ENCODE measurements at places on chromosomes 1 and 21.

- no peak for DNase-seq
Observed at GRCh38 chr1:44934791-44935190, 51.6 kb downstream of the EIF2B3 start.

DNA sequence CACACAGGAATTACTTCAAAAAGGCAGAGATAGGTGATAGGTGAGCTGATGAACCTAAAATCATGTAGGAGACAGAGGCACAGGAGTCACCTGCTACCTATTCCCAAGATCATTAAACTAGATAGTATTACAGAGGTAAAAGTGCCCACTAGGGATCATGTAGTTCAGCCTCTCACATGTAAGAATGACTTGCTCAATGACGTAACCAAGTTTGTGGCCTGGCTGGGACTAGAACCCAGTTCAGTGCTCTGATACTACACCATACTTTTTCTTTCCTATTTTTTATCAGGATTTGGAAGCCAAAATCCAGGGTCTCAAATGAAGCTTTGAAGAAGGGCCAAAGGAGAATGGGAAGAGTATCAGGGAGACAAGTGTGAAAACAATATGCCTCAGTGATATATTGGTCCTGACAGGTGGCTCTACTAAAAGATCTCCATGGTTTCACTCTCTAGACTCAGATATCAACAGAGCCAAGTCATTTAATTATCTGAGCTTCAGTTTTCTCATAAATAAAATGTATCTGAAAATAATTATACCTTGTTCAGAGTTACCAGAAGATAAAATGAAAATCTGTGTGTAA, 87.3 kb upstream of the SLFNL1 start:
- no peak for DNase-seq

GRCh38 chr1:206723805-206724472, 39.2 kb downstream of the MAPKAPK2 start:
- DNase-seq = no peak

DNA sequence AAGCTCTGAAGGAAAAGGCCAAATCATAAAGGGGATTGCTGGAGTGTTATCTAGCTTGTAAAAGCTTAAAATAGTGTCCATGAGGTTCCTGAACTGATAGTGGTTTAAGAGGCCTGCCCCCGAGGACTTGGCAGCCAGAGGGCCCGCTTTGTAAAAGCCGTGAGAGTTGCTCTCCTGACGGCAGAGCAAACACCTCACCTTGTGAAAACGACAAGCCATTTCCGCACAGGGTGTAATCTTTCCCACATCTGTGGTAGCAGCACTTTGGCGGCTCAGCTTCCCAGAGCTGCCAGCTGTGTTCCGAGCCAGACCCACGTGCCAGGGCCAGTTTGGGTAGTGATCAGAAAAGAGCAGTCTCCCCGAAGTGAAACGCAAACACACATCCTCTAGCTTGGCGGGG, 37.0 kb downstream of the SERBP1 start:
- no peak for DNase-seq

- DNase-seq = no peak
Observed at GRCh38 chr1:36175137-36176095, 19.5 kb downstream of the MAP7D1 start.

- DNase-seq = peak; percentile 3
Observed at GRCh38 chr1:157496121-157496526, 56.2 kb downstream of the FCRL5 start.

- no peak for DNase-seq
Observed at GRCh38 chr1:206421616-206422340, 48.5 kb upstream of the IKBKE start.

DNA sequence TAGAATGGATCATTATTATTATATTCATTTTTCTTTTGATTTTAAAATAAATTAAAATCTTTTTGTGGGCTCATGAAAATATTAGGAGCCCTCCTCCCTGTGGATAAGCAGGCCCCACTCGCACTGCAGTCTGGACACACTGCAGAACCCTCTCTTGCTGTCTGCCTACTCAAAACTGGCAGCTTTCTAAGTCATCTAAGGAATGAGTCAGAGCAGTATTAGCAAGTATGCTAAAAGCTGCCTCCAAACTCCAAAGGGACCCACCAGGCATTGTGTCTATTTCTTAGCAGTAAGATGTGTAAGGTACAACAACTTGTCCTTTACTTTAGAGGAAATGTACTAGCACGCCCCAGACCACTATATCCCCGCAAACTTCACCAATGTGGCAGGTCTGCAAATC, 108.8 kb downstream of the SYF2 start:
- DNase-seq = no peak

DNA sequence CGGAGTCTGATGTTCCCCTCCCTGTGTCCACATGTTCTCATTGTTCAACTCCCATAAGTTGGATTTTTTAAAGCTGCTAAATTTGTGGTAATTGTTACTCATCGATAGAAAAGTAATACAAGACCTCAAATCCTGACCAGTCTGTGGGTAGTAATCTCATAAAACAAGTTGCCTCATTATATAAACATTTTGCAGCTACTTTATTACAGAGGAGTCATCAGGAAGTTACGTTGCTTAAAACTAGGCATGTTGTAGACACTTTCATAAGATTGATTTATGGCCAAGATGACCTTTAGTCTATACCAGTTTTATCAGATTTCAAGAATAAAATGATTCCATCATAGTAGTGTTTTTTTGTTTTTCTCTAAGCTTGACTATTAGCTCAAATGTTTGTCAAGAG, 208.8 kb downstream of the GIPC2 start:
- DNase-seq = no peak

- DNase-seq = no peak
Observed at GRCh38 chr1:212433577-212434462, 1.1 kb downstream of the NENF start.

- no peak for DNase-seq
Observed at GRCh38 chr21:41367945-41368734, 6.3 kb downstream of the MX2 start.

DNA sequence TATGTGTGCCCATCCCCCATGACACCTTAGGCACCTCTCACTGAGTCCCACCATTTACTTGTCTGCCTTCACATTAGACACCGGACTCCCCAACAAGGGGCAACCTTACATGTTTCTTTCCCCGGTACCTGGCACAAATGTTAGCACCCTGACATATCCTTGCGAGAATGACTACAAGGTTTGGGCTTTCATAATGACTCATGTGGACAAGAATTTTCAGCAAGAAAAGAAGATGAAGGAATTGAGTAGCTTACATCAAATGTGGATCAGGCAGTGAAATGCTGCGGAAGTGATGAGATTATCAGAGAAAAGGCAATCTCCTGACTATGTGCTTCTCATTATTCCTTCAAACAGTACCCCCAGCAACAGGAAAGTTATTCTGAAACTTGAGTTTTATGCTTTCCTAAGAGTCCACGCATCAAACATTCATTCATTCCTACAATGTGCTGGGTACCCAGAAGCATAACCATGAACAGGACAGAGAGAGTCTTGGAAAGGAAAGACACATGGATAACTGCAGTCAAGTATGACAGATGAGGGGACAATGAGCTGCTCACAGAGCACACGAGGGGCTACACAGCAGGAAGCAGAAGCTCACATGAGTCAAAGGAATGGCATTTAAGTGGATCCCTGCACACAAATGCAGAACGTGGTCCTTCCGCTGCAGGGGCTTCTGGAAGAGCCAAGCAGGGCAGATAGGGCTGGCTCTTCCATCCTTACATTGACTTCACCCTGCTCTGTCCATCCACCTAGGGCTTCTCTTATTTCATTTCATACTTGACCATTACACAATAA, 112.1 kb downstream of the PCNX2 start:
- DNase-seq = no peak

- no peak for DNase-seq
Observed at GRCh38 chr1:14253676-14254075, 344.8 kb upstream of the KAZN start.

DNA sequence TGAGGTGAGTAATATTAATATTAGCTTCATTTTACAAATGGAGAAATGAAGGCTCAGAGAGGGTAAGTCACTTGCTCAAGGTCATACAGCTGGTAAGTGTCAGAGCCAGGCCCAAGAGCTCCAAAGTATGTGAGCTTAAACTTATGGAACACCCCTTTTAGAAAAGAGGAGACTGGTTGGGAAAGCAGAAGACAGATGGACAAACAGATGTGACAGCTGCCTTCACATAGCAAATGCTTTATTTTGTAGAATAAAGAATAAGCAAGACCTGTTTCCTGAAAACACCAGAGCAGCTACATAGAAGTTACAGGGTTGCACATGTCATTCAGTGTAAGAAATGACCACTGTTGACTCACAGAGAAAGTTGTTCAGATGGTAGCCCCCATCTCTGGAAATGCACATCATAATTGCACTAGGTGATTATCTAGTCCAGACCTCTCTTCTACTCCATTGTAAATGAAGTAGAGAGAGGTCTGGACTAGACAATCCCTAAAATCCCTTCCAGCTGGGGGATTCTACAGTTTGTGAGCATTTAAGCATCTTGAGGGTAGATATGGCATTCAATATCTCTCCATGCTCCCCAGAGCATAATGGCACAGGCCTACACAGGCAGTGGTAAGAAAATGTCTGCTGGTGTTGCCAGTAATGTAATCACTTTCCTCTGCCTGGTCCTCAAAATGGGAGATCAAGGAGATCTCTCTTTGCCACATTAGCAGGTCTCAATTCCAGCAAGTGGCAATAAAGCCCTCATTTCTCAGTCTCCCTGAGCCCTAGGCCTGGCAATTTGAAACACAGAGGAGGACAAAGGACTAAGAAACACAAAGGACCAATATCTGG, 188.2 kb upstream of the FGGY start:
- no peak for DNase-seq

DNA sequence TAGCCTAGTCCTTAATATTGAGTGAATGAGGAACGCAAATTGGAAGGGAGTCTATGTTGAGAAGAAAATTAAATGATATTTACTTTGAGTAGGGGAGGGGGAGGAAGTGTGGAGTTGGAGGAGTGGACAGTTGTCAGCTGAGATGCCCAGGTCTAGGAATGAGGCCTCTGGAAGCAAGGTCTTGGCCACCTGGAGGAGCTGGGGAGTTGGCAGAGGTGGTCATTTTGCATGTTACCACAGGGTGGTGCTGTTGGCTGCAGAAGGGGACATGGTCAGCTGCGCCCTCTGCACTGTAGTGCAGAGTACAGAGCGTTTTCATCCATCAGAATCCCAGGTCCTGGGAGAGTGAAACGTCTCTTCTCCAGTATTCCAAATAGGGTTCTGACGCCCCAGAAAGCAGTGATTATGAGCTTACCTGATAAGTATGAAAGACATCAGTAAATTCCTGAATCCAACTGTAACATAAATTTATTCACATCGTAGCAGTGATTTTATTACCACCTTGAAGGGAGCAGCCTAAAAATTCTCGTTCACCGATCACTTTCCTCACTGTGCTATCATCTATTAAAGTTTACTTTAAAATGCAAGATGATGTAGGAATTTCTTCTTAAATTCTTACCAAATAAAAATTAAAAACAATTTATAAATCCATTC, 13.8 kb downstream of the PARK7 start:
- no peak for DNase-seq

- DNase-seq = peak; percentile 56
Observed at GRCh38 chr1:42682739-42683531, 717 bp downstream of the YBX1 start.

DNA sequence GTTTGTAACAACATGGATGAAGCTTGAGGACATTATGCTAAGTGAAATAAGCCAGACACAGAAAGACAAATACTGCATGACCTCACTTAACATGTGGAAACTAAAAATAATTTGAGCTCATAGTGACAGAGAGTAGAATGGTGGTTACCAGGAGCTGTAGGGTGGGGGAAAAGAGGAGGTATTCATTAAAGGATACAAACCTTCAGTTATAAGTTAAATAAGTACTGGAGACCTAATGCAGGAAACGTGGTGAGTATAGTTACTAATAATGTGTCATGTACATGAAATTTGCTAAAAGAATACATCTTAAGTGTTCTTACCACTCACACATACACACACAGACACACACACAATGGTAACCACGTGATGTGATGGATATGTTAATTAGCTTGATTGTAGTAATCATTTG, 86.7 kb downstream of the NGF start:
- no peak for DNase-seq

- DNase-seq = no peak
Observed at GRCh38 chr1:59027177-59027576, 243.3 kb upstream of the JUN start.

DNA sequence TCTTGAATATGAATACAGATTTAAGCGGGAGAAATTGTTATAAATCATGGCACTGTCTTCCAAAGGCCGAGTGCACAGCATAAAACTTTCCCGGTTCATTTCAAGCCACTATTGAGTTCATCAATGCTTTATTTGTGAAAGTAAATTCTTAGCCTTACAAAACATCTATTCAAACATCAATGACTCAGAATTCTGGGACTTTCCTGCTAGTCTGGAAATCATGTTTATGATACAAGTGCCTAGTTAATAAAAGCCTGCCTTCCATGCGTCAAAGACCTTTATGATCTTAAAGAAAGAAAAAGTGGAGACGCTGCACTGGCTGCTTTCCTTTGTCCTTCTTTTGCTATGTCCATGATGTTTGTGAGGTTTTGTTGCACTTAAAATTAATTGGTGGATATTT, 137.7 kb downstream of the SETD4 start:
- DNase-seq = no peak

DNA sequence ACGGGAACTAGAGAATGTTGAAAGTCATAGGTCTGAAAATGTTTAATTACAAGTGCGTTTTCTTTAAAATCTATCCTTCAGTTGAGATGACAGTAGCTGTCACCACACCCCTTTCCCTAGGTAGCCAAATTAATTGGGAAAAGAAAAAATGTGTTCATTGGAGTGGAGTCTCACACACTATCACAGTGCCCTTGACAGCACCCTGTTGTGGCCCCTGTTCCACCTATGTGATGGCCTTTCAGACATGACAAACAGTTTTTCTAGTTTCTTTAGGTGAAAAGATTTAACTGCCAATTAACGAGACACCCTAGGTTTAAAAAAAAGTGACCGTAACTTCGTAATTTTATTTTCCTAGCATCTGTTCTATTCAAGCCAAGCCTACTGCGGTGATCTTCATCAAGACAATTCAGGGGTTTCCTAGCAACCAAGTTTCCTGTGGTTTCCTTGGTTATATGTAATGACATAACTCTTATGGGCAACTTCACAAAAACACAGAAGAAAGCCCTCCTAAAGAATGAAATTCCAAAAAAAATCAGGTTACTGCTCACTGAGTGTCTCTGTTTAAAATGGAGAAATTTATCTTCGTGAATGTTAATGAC, 298.3 kb downstream of the PDE4B start:
- DNase-seq = no peak
